Stimulated activated CD4-positive, alpha-beta T cell treated with anti-CD3 and anti-CD28 coated beads, Interleukin-12 subunit alpha, Interleukin-12 subunit beta, amount 100 ng/mL, for 48 hours (primary cell): ENCODE measurements at places on chromosomes 11 and 22.

DNA sequence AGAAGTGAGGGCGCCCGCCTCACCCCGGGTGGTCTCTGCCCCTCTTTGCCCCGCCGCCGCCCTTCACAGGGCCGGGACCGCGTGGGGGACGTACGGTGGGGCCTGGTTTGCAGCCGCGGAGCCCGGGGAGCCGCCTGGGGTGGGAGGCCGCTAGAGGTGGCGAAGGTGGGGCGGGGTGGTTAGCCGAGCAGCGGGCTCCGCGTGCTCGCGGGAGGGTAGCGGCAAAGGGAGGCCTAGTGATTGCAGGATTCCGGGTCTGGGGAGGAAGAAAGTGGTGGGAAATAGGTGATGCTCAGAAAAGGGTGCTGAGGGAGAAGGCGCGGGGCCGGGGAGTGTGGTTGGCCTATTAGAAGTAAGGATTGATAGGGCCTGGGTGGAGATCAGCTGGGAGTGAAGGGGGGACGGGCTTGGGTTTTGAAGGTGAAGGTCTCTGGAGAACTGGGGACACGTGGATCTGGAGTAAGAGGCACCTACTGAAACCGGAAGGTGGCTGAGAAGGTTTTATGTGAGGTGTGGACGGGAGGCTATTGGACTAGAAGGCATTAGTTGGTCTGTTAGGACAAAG, 571 bp downstream of the FAR1 start:
- DNase-seq, result peak; percentile 14

GRCh38 chr11:2385156-2386151, 8.3 kb downstream of the CD81 start:
- no peak for DNase-seq

GRCh38 chr11:116986521-116987105, 111.6 kb downstream of the SIK3 start:
- DNase-seq, result no peak

DNA sequence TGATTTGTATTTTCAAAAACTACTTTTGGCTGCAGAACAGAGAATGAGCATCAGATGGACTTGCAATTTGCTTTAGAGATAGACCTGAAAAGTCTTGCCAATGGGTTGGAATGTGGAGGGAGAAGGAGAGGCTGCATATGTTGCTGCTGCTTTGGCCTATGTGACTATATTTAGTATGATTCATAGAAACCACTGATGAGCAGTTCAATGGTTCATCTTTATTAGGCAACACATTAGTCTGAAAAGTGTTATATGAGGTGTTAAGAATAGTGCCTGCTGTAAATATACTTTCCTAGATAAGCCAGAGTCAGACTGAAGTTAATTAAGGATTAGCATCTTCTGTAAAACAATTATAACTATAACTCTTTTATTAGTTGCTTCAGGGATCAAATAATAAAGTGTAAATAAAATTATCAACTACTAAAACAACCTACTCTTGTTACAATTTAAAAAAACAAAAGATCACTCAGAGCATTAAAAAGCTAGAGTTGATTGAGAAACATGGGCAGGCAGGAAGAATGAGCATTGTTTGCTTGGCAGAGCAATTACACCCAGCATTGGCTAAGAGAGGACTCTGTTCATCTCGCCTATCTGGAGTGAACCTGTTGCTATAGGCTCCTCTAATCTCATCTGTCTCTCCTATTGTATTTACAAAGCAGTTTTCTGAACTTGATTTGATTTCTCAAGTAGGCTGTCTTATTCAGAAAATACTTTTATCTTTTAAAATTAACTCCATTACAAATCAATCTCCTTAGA, 36.3 kb downstream of the HORMAD2 start:
- DNase-seq, result no peak

- no peak for DNase-seq
Observed at GRCh38 chr11:34029176-34029575, 22.4 kb upstream of the CAPRIN1 start.

- DNase-seq, result peak; percentile 58
Observed at GRCh38 chr11:134224710-134225664, 516 bp downstream of the VPS26B start.

DNA sequence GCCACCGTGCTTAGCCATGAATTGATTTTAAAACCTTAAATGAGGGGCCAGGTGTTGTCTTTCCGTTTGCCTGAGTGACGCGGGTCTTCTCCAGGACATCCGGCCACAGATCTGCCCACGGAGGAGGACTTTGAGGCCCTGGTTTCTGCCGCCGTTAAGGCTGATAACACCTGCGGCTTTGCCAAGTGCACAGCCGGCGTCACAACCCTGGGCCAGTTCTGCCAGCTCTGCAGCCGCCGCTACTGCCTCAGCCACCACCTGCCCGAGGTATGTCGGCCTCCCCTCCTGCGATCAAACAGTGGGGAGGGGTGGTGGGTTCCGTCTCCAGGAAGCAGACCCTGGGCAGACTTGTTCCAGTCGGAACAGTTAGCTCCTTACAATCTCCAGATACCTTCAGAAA, 34.4 kb downstream of the IGHMBP2 start:
- no peak for DNase-seq

GRCh38 chr11:130600139-130600538, 151.7 kb downstream of the ADAMTS15 start:
- DNase-seq, result no peak

- no peak for DNase-seq
Observed at GRCh38 chr11:72896431-72896830, 82.2 kb downstream of the ATG16L2 start.

DNA sequence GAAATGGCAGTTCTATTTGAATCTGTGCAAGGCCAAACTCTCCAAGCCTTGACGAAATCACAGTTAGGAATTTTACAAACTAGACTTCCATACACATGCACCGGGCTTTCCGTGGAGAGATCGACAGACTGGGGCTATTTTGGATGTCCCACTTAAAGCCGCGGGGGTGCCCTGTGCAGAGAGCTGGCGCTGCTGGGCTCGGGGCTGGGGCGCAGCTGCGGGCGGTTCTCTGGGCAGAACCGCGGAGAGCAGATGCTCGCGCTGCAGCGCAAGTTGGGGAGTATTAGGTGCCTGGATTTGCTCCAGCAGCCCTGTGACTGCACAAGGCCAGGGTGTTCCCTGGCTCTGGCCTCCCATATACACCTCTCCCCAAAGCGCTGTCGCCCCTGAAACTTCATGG, 67.2 kb downstream of the SPATA19 start:
- no peak for DNase-seq

- DNase-seq, result no peak
Observed at GRCh38 chr22:22878801-22879674, 8.6 kb upstream of the IGLL5 start.

- no peak for DNase-seq
Observed at GRCh38 chr11:59678118-59678812, 9.4 kb upstream of the PATL1 start.

DNA sequence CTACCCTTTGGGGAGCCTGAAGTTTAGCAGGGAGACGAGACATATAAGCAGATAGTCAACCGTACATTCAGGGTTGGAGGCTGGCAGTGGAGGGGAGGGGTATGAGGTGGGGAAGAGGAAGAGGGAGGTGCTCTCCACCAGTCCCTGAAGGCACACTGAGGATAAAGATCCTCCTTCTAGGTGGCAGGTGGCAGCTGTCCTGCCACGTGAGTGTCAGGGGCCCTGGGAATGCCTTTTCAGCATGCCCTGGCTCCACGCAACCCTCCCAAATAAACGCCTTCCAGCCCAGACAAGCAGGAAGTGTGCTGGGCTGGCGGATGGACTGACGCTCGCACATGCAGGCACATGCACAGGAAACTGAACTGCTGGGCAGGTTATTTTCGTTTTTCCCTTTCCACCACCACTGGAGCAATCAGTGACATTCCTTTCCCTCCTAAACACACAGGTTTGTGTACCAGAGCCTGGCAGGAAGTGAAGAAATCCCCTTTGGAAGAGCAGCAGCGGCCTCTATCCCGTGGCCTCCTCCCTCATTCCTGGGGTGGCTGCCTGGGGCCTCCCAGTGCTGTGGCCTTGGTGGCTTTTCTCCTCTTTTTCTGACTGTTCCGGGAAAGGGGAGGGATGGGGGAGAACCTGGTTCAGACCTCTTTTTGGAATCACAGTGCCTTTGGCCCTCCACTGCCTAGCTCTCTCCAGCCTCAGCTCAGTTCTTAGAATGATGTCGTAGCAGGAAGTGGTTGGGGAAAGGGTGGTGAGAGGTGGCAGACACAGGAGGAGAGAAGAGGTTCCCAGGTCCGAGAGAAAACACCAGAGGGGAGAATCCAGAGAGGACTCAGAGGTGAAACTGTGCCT, 157.0 kb upstream of the TIMP3 start:
- no peak for DNase-seq

DNA sequence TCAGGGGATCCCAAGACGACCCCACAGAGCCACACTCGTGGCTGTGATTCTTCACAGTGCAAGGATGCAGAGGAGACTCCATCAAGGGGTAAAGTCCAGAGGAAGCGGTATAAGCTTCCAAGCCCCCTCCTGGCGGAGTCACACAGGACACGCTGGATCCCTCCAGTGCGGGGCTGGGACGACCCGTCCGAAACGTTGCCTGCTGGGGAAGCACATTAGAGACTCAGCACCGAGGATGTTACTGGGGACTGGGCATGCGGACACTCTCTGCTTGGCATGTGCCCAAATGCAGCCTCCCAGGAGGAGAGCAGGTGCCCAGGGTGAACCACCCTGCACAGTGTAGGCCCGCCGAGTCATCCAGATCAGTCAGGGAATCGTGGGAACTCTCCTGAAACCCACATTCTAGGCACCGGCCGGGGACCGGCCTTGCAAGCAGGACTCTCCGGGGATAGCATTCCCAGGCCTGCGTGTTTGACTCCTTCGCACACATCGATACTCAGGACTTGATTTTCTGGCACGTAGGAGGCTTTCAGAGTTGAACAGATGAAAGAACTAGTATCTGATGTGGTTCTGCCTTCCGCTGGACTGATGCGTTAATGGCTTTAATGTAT, 229.8 kb downstream of the TBC1D22A start:
- no peak for DNase-seq

DNA sequence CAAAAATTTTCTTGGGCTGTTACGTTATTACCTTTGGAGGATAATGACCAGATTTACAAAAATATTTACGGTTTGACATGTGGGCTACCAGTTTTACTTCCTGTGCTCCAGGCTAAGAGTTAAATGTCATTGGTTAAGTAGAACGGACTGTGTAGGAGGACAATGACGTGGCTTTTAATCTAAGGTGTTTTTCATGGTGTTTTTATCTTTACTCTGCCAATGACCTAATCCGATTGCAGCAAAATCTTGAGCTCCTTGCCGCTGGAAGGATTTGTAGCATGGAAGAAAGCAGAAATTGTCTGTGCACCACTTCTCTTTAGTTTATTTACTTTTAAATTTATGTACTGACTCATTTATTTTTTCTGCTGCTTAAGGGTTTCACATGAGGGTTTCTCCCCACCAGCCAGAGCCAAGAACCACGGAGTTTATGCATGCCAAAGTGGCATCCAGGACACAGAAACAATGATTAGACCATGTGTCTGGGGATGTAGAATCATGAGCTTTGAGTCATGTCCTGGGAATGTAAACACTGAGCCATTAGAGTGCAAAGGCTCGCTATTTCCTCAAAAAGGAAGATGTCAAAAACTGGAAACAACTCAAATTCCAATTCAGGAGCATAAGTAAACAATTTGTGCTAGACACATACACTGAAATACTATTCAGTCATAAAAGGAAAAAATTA, 1.9 kb upstream of the CARD16 start:
- DNase-seq, result no peak

GRCh38 chr22:40040927-40041326, 46.2 kb downstream of the FAM83F start:
- DNase-seq, result no peak

DNA sequence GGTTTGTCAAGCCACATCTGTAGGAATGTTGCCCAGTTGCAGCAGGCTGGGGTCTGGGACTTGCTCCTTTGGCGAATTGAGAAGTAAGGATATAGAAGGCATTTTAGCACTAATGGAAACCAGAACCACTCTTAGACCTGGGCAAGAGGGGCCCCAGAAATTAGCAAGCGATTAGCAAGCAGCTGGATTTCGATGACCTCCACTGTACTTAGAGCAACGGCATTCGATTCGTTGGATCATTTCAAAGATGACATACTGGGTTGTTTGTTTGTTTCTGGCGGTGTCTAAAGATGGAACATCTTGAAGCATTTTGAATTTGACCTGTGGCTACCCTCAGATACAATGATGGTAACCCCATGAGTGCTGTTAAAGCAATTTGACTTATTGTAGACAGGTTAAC, 1.2 kb upstream of the CDPF1 start:
- no peak for DNase-seq

DNA sequence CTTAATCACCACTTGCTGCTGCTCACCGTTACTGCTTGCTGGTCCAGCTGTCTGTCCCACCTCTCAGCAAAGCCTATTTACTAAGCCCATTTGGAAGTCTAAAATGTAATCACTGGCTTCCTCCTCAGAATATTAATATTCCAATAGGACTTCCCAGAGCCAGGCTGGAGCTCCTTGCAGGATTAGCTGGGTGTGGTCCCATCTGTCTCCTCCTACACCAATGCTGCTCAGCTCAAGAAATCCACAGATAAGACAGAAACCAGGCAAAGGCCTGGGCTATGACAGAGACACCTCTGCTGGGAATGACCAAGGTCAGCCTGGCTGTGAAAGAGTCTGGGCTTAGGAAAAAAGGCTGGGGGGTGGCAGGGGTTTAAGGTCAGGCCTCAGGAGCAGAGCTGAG, 317.8 kb downstream of the BUD13 start:
- DNase-seq, result no peak

DNA sequence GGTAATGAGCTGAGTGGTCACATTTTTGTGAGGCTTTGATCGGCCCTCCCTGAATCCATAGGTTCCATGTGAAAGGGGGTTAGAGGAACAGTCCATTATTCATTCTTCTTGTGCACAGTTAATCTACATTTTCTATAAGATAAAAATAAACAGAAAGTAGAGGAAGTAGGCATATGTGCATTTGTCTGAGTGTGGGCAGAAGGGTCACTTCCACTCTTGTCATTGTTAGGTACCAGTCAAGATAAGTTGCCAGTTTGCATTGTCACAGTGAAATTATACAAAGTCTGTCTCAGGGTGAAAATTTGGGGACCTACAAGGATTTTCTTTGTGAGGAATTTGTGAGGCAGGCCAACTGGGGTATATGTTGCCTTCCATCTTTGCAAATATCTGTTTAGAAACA, 4.6 kb upstream of the APOL4 start:
- DNase-seq, result no peak

DNA sequence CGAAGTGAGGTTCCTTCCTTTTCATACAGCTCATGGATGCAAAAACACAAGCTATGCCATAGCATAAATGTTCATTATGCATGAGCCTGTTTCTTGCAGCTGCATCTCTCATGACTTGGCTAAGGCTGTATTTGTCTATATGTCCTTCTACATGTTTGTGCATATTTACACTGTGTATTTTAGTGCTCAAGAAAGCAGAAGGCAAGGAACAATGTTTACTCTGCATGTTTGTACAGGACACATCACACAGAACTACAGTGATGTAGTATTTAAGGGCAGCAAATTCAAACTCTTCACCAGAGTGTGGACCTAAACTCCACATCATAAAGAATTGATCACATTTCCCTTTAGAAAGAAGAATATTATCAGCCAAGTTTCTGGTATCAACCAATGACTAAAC, 170.3 kb downstream of the CADM1 start:
- DNase-seq, result no peak
